ENCODE measurements at places on chromosomes 5 and 9.

GRCh38 chr9:124631326-124631725 is 124.1 kb upstream of the NR5A1 start:
- DNase-seq = peak; percentile 31

- no peak for DNase-seq
These were observed 538.2 kb downstream of the CCDC171 start for GRCh38 chr9:16090907-16091629.

GRCh38 chr9:111502506-111502905 is 18.3 kb upstream of the ECPAS start:
- no peak for DNase-seq

- DNase-seq = peak; percentile 11
These were observed 380.7 kb downstream of the MRPS30 start for GRCh38 chr5:45189481-45189880.

GRCh38 chr5:111800351-111800750 is 43.4 kb upstream of the NREP start:
- DNase-seq = no peak

DNA sequence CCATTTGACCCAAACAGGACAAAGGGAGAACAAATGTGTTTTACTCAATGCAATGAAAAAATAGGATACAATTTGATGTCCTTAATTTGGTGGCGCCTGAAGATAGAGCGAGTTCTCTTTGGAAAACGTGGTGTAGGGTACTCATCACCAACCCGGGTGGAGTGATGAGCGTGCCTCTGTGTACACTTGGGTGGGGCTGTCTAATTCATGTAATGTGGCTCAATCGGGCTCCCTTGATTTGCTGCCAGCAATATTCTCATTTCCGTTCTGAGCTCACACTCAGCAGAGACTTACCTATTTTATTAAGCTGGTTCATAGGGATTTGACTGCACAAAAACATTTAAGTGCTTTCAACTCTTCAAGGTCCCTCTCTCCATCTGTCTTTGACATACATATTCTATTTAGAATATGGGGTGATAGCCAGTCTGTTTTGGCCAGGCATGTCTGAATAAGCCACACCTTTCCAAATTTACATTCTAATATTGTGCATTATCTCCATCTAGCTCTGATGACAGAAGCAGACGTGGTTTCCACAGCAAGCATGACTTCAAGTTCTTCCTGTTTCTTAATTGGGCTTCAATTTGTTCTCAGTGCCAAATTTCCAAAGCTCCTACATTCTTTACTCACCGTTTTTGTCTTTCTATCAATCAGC is 162.5 kb downstream of the IRX2 start:
- no peak for DNase-seq

DNA sequence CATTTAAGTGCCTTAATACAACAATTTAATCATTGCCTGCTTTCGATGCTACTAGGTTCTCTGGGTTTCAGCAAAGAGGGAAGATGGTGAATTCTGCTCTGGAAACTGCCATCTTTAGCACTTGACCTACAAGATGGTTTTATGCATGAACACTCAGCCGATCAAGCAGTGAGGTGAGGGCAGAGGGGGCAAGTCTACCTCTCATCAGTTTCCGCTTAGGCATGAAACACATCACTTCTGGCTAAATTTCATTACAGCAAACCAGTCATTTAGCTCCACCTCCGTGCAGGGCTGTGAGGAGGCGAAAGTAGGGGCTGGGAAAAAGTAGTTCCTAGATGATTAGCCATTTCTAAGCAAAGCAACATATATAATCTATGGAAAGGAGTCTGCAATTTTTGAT is 1018.0 kb downstream of the CDH18 start:
- no peak for DNase-seq

DNA sequence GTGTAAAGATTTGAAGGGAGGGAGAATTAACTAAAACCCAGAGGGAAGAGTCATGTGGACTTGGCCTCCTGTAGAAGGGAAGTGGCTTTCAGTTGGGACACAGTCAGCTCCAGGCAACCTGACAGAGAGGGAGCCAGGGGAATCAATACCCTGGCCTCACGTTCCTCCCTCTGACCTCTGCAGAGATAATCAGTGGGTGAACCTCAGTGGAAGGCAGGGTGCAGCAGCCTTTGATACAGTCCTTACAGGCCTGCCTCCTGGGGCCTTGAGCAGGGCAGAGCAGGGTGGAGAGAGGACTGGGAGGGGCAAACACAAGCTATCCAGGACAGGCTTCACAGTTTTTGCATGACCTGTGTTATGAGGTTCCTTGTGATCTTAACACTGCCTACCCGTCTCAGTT is 61.9 kb upstream of the GPBP1 start:
- DNase-seq = no peak

DNA sequence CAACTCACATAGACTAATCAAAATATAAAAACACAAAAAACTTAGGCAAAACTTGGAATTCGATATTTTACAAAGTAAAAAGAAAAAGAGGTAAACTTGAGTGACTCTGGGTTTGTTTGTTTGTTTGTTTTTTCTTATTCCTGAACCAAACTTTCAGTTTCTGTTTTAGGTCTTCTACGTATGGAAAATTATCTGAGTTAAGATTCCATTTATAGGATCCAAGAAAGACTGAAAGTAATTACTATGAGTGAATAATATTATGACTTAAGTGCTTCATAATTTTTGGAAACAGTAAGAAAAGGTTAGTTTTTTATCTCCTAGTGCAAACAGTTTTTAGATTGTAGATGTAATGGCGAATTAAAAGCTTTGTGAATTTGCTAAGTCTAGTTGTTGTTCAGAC is 13.2 kb downstream of the ST8SIA4 start:
- DNase-seq = no peak

DNA sequence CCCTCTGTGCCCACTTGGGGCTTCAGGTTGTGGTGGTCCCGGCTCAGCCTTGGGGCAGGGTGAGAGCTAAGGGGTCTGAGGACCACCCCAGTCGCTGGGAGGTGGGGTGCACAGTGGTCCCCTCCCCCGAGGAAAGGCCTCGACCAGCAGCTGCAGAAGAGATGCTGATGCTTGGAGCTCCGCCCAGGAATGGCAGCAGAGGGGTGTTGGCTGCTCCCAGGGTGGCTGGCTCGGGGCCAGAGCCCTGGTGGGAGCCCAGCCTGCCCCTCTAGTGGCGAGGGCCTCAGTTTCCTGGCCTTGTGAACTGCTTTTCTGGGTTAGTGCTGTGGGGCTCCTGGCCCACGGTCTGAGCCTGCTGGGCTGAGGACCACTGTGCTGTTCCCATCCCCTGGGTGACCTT is 1.2 kb downstream of the DIPK1B start:
- DNase-seq = no peak

DNA sequence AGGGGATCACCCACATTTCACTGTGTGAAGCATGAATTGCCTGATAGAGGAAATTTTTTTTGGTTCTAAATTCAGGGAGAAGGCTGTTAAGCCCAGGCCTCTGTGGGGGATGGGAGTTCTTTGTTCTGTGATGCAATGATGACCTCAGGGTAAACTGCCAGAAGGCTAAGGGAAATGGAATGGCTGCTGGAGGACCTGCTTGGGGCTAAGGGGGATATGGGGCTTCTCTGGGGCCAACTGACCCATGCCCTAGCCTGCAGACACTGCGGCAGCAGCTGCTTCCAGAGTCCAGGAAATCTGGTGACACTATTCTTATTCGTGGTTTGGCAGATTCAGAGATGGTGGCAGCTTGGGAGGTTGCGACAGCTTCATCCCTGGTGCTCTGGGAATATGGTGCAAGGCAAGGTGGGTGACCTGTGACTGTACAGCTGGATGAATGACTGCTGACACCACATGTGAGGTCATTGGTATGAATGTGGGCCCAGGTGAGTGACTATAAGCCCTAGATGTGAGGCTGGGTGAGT is 30.3 kb downstream of the VCP start:
- DNase-seq = no peak

DNA sequence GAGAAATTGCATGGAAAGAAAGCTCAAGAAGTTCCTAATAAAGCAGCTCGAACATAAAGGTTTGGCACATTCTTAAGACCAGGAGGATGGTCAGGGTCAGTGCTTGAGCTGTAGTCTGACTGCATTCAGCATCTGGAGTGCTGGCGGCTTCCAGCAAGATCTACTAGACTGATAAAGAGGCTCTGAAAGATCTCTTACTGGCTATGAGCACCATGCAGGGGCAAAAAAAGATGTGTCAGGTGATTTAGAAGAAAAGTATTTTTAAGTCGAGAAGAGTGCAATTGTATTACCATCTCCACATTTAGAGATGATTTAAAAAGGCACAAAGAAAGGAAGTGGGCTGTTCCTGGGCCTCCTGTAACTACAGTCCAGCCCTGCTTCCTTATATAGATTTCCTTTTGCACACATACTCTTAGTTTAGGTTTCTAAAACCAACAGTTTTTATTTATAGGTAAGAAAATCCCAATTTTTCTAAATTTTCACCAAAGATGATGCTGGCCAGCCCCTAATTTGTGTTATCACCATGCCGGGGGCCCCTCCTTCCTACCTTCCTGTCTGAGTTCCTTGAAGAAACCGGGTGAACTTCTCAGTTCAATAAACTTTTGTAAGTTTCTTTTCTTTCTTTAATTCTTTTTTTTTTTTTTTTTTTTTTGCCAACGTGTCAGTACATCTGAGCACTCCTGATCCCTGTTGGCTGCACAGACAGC is 65.9 kb upstream of the PLPP1 start:
- DNase-seq = no peak

GRCh38 chr9:73896061-73896460 is 601.1 kb upstream of the RORB start:
- DNase-seq = no peak

DNA sequence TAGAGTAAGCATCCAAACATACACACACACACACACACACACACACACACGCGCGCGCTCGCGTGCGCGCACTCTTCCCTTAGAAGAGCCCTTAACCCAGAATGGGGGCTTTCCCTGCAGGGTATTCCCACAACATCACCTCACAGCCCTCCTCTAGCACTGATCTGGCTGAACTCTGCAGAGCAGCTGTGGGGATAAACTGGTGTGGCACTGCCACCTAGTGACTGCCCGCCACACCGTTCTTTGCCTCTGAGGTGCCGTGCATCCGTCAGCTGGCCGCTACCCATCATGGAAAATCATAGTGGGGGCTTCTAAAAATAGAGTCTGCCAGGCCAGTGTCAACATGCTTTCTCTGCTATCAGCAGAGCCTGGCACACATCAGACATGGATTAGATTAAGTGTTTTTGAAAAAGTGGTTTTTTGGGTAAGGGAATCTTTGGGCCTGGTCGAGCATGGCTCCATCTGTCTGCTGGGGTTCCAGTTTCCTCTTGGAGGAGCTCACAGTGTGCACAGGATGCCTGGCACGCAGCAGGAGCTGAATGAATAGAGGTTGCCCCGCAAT is 88.1 kb downstream of the KCNN2 start:
- no peak for DNase-seq

- DNase-seq = no peak
These were observed 4.4 kb upstream of the FOXE1 start for GRCh38 chr9:97848480-97849237.

DNA sequence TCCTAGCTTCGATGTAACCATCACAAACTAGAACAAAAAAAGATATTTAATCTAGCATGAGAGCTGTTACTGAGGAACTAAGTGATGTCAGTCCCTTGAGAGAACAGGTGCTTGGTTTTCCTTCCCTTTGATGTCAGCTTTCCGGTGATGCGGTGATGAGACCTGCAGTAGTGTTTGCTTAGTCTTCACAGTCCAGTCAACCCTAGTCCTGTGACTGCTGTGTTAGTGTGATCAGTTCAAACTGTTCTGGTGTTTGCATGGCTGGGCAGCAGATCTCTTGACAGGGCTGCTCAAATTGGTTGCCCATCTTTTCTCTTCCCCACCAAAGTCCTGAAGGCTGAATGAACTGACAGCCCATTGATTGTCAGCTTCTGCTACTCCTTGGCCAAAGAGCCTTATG is 608.6 kb upstream of the DAB2 start:
- no peak for DNase-seq

GRCh38 chr5:169085212-169085611 is 215.7 kb downstream of the SLIT3 start:
- DNase-seq = no peak

- DNase-seq = no peak
These were observed 47.8 kb downstream of the AHRR start for GRCh38 chr5:369151-369868.

DNA sequence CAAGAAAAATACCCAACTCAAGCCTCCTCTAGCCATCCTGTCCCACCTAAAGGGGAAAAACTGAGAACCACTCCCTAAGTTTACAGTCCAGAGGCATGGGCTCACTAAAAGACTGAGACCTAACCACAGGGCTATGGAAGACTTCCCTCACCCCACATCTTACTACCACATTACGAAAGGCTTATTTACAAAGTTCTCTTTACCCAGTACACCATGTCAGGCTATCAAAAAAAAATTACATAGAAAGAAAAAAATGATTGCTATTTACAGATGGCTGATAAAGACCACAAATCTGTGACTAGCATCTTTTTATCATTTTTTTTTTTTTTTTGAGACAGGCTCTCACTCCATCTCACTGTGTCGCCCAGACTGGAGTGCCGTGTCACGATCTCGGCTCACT is 69.7 kb upstream of the TNPO1 start:
- DNase-seq = no peak

- no peak for DNase-seq
These were observed 394.2 kb upstream of the PAPPA start for GRCh38 chr9:115759426-115759825.

DNA sequence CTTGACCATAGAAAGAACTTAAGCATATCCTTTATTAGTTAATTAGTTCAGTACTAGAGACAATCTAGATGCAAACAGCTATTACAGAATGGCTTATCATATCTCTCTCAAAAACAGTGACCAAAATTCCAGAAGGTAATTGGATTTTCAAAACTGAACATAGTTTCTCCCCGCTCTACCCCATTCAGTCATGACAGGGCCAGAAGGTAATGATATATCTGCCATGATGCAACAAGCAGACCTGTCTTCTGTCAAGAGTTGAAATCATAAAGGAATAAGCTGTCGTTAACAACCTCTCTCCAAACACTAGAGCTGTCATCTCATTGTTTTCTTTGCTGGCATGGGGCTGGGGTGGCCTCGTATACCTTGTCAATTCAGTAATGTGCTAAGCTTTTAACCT is 200.5 kb upstream of the POU5F2 start:
- no peak for DNase-seq

DNA sequence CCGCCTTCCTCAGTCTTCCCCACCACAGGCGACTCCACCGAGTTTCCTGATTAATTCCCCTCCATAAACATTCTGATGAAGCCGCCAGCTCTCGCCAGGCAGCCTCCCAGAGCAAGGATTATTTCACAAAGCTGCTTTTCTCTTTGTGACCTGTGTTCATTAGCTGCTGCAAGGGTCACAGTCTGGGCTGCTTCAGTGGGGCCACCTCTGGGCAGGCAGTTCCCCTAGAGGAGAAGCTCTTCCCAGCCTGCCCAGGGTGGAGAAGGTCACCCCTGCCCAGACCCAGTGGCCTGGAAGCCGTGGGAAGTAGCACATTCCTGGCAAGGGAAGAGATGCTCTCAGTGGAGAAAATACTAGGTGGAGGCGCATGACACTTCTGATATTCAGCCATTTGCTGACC is 58.4 kb upstream of the RAPGEF1 start:
- no peak for DNase-seq

- no peak for DNase-seq
These were observed 322.1 kb downstream of the MED10 start for GRCh38 chr5:6056280-6056679.

DNA sequence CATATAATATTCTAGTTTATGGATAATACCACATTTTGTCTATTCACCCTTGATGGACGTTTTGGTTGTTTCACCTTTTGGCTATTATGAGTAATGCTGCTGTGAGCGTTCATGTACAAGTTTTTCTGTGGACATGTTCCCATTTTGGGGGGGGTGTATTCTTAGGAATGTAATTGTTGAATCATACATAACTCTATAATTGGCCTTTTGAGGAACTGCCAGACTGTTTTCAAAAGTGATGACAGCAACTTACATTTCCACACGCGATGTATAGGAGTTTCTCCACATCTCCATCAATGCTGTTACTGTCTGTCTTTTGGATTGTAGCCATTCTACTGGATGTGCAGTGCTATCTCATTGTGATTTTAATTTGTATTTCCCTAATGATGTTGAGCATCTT is 69.8 kb downstream of the SLC46A2 start:
- no peak for DNase-seq

Measured in NCI-H524 treated with DMSO at 0.1 percent for 48 hours (cell line).